ENCODE measurements at places on chromosomes 7 and 10. TPM values are rescaled to one million over a fixed set of nuclear protein-coding genes. Genes with fewer than 3 reads are reported as not detected.

Gene ATRNL1
- 0.30 TPM for total RNA-seq

Gene SPRN
- total RNA-seq, result 0.22 TPM

Gene GET4
- 64.0 TPM for total RNA-seq

Gene ACBD5
- total RNA-seq, result 29.3 TPM

Gene TET1
- total RNA-seq, result 0.46 TPM

Gene CYP2C19
- total RNA-seq, result 0.02 TPM

Gene HERC4
- 58.8 TPM for total RNA-seq

Gene SAMD9
- 5.6 TPM for total RNA-seq

Gene CUX1
- 43.0 TPM for total RNA-seq

Gene TEX36
- total RNA-seq, result not detected

Gene PTPN12
- 49.8 TPM for total RNA-seq

Gene EBLN1
- total RNA-seq, result not detected

Gene TRIP6
- 61.9 TPM for total RNA-seq
